ENCODE measurements at places on chromosomes 3 and 15.

GRCh38 chr15:54803987-54804386, 392.8 kb downstream of the RSL24D1 start:
- no peak for DNase-seq

GRCh38 chr3:184377882-184378445, at the start of gene THPO:
TSS of gene THPO (minus strand) at chr3:184378207. CDS start at chr3:184376259, 1,948 bp downstream.
- no peak for DNase-seq

- DNase-seq: no peak
These were observed 21.8 kb downstream of the MGLL start for GRCh38 chr3:127800508-127800907.

DNA sequence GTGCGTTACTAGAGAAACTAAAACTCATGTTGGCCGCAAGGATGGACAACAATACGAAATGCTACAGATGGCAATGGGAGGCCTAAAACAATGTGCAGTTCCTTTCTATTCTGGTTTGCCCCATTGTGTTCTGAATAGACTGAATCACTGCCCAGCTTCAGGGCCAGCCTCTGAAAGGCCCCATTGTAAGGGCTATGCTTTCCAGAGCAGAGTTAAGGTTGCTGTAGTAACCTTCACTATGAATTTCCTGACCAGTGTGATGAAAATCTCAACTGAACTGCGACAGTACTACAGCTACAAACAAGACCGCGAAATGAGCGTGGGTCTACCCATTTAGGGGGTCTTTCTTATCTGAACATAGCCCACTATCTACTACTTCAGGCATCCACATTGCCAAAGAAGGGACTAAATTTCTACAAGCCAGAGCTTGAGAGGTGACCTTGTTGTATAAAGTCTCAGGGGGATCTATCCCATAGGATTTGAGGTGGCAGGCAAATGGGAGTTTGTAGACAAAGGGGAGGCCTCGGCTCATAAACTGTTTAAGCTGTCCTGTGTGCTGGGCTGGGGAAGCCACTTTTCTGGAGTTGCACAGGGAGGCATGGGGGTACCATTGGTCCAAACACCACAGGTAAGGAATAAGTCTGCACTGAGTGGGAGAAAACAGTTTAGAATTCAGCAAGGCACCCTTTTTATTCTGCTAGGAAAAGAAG, 80.1 kb downstream of the MYO1E start:
- DNase-seq: no peak

GRCh38 chr15:60720086-60720485, 241.1 kb upstream of the ICE2 start:
- DNase-seq: no peak

GRCh38 chr3:125350597-125350996, 24.5 kb downstream of the ZNF148 start:
- DNase-seq: no peak

DNA sequence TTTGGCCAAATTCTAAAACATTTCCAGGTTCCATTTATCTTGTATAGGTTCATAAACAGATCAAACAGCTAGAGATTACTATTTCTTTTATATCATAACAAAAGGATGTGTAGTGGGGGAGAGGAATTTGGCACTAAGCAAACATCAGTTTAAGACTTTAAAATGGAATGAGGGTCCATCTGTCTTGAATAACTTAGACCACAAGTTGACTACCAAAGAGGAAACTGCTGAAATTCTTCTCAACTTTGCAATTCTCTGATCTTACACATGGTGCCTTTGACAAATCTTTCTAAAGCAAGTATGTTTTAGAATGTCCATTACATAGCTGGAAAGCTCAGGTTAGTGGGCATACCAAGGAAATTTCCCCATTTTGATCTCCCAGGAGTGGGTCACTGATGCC, 140.5 kb upstream of the ADAMTS9 start:
- no peak for DNase-seq

DNA sequence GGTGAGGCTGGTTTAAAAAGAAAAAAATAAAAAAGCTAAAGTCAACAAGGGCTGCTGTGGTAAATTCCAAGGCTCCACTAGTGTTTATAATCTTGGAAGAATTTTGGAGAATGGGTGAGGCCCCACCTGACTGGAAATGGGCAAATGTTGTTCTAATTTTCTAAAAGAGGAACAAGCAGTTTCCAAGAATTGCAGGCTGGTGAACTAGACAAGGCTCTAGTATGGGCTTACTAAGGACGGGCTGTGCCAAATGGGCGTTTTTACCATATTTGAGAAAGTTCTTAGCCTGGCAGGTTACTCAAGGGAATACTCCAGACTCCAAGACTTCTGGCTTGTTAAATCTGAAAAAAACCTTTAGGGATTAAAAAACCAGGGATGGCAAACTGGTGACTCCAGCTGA, 67.0 kb upstream of the ABHD2 start:
- no peak for DNase-seq

- DNase-seq: no peak
These were observed 24.9 kb upstream of the GABRA5 start for GRCh38 chr15:26841941-26842340.

- DNase-seq: no peak
These were observed 120.8 kb downstream of the SLCO3A1 start for GRCh38 chr15:91974321-91974720.

DNA sequence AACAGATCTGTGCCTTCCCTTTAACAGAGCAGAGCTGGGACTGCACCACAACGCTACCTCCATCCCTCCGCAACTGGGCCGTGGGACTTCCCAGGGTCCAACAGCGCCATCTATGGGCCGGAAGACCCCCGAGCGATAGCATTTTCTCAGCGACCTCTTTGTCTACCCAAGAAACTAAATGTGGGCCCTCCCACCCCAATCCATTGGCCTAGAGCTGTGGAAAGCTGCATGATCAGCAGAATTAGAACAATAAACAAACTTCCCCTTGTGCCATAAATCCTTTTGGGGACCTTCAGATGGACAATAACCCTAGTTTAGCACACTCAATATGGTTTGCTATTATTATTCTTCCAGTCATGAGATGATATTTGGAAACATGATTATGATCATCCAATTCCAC, 74.8 kb upstream of the NTRK3 start:
- DNase-seq: peak; percentile 96

- DNase-seq: no peak
These were observed 240.2 kb downstream of the TP63 start for GRCh38 chr3:189871418-189871817.

- DNase-seq: no peak
These were observed 2.3 kb upstream of the GFM1 start for GRCh38 chr3:158642005-158642404.

GRCh38 chr3:184361532-184361931, at the start of the genes CLCN2 and POLR2H:
TSS of gene CLCN2 (minus strand) at chr3:184361605. CDS start at chr3:184361479, 126 bp downstream.
TSS of gene POLR2H (plus strand) at chr3:184361710. CDS start at chr3:184363493, 1,783 bp downstream.
- no peak for DNase-seq

- no peak for DNase-seq
These were observed 72.6 kb upstream of the CTXND1 start for GRCh38 chr15:80324545-80325080.

GRCh38 chr3:83011481-83011880, 1250.0 kb upstream of the GBE1 start:
- no peak for DNase-seq

DNA sequence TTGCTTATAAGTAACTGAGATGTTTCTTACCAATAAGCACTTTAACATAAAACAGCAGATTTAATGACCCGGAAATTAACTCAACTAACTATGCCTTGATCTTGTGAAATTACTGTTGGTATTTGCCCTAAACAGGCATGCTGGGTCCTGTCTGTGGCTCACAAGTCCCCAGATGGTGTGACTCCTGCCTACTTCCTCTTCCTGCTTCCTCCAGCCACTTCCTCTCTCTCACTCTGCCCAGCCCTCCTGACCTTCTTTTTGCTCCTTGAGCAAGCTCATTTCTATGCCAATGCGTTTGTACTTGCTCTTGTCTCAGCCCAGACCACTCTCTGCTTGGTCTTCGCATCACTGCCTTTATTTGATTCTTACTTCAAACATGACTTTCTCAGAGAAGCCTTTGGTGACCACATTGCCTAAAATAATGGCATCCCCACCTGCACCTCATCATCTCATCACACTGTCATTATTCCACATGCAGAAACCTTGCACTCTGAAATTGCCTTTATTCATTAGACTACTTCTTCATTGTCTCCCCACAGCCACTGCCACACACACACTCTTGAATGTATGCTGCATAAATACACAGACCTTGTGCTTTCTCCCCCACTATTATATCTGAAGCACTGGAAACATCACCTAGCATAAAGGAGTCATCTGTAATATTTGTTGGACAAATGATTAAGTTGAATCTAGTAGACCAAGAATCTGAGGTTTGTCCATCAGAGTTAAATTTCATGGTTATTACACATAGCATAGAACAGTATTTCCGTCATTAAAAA, 256.3 kb upstream of the SEMA6D start:
- DNase-seq: no peak

- DNase-seq: no peak
These were observed 72.6 kb upstream of the TNFSF10 start for GRCh38 chr3:172595664-172596393.

- DNase-seq: no peak
These were observed 10.7 kb upstream of the TRPM7 start for GRCh38 chr15:50697109-50697797.

Data from H1 (cell line).